ENCODE measurements at places on chromosomes 11 and 22.

DNA sequence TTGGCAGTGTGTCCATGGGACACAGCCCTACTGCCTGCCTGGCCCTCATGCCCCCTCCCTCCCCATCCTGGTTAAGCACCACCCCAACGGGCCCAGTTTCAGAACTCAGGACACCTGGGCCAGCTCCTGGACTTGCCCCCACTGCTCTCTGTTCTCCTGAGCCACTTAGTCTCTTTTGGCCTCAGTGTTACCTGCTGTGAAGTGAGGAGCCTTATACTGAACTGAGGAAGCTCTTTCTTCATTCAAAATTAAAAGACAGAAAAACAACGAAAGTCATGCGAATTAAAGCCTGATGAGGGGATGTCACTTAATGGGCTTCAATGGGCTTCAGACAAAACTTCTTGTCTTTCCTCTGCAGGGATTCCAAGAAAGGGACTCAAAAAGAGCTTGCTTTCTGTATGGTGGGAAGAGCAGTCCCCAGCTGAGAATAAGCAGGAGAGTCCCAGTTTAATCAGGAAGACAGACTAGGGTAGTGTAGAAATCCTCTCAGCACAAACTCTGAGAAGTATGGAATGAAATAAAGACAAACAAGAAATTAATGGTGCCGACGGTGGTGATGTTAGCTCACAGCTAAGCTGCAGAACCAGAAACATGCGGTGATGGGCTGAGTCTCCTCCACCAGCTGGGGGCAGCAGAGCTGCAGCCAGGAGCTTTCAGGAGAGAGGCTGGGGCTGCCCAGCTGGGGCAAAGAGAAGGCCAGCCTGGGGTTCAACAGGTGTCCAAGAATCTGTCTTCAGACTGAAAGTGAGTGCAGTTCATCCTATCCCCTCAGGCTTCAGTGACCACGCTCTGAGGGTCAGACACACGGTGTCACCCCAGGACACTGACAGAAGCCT lies 101.0 kb downstream of the GGTLC2 start:
- DNase-seq: no peak

GRCh38 chr22:38429499-38430068 lies 25.4 kb downstream of the KCNJ4 start:
- DNase-seq: no peak

DNA sequence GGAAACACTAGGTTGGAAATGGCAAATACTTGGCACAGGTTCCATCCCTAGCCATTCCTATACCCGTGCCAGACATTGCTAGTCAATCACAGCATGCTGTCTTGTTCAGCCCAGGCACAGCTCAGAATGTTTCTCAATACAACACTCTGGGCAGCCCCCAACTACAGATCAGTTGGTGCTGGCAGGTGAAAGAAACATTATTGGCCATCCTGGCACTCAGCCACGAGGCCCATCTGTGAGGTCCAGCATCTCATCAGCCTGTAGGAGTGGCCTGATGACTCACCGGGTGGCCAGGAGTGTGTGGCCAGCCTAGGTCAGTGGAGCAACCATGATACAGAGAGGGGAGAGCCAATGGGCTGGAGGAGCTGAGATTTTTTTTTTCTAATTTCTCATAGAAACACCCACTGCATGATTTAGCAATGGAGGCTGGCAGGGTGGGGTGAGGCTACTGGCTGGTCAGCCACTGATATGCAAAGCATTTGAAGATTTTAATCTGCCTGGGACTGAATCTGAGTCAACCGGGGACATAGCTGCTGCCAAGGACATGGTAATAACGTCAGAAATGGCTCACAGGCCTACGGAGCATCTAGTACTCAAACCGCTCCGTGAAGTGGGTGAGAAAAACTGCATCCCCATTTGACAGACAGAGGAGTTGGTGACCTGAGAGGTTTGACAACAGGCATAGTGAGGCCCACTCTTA lies 5.4 kb downstream of the MYO18B start:
- DNase-seq: no peak

GRCh38 chr11:132734217-132734616 lies 798.1 kb downstream of the OPCML start:
- no peak for DNase-seq

- no peak for DNase-seq
These were observed 51.4 kb upstream of the ANO1 start for GRCh38 chr11:70026726-70027125.

DNA sequence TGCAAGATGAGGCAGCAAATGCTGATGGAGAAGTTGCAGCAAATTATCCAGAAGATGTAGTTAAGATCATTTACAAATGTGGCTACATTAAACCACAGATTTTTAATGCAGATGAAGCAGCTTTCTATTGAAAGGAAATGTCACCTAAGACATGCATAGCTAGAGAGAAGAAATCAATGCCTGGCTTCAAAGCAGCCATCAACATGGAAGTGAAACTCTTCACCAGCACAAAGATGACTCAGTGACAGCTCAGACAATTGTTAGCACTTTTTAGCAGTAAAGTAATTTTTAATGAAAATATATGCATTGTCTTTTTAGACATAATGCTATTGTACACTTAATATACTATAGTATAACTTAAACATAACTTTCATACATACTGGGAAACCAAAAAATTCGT lies 71.4 kb downstream of the FANCF start:
- DNase-seq: no peak

DNA sequence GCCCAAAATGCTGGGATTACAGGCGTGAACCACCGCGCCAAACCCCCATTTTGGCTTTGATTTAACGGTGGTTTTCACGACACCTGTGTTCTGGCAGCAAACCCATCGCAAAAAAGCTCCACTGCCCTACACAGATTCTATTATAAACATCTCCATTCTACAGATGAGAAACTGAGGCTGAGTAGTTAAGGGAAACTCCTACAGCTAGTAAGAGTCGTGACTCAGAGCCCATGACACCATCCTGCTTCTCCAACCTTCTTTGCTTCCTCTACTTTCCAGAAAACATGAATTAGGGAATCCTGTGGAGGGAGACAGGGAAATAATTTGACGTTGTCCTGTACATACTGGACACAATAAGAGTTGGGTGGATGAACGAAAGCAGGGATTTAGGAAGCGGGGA lies 429 bp upstream of the SNX15 start:
- DNase-seq: no peak

- DNase-seq: no peak
These were observed 73.5 kb downstream of the RNF169 start for GRCh38 chr11:74822170-74822569.

- DNase-seq: no peak
These were observed 1008.4 kb downstream of the OPCML start for GRCh38 chr11:132523929-132524328.

DNA sequence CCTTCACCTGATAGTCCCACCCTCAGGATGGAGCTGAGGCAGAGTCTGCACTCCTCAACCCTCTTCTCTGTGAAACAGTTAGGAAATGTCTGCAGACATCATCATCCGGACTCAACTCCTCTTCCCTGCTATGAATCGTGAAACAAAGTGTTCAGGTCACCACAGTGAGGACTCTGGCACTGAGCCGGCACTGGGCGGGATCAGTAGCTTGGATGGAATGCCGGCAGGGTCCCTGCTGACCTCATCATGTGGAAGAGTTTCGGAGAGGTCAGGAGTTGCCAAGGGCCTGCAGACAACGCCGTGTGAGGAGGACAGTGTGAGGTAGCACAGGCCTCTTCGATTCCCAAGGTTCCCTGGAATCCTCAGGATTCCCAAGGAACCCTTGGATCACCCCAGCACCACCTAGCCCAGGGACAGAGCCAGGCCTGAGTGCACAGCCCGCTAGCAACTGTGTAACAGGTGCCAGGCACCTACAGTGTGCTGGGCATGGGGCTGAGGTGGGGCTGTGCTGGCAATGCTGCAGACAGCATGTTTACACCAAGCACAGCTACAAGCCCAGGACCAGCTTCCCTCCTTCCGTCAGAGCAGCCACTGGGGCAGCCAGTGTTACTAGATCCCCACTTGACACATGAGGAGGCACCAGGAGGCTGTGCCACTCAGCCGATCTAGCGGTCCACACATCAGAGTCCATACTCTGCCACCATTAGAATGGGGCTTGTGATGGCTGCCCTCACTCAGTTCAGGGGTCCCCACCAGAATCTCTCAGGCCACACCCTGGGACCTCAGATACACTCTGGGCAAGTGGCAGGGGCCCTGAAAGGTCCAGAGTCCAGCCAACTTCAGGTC lies 693 bp upstream of the LINC01488 start:
- DNase-seq: no peak

DNA sequence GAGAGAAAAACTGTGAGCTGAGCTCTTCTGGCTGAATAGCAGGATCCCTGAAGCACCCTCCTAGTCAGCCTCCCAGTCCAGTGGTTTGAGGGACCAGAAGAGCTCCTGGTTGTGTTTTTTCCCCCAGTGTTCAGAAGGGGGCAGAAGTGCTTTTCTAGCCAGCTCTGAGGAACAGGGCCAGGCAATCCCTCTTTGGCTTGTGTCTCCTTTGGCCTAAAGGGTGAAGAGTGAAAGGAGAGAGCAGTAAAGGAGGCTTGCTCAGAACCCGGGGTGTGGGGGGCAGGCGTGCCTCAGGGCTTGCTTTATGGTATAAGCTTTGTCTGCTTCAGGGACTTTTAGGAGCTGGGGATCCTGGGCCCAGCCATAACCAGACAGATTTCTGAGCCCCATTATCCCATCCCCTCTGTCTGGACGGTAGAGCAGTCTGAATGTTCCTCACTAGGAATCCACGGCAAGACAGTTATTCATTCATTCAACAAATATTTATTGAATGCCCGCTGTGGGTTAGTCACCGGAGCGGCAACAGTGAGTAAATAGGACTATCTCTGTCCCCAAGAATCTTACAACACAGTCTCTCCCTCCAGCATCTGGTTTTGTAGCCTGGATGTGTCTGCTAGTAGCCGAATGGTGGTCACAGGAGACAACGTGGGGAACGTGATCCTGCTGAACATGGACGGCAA lies 14.5 kb downstream of the ACP2 start:
- DNase-seq: no peak

DNA sequence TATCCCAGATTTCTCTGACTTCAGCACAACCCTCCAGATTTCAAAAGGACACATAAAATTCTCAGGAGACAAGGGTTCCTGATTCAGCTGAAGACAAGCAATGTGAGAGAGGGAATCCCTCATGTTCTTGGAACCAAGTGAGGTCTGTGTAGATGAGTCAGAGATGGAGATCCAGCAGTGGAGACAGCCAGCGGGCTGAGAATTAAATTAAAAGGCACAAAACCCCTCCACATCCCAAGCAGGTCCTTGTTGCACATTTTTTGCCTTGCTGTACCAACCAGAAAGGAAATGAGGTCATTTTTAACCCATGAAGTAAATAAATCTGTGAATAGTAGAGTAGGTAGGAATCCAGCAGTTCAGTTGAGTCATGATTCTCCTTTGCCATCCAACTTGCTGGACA lies 9.7 kb downstream of the MTNR1B start:
- DNase-seq: no peak

- DNase-seq: no peak
These were observed 271.1 kb downstream of the BUD13 start for GRCh38 chr11:116501728-116502127.

GRCh38 chr22:18065256-18065655 lies 12.5 kb upstream of the PEX26 start:
- DNase-seq: no peak

GRCh38 chr22:31288496-31289240 lies 3.6 kb downstream of the PIK3IP1 start:
- DNase-seq: no peak

DNA sequence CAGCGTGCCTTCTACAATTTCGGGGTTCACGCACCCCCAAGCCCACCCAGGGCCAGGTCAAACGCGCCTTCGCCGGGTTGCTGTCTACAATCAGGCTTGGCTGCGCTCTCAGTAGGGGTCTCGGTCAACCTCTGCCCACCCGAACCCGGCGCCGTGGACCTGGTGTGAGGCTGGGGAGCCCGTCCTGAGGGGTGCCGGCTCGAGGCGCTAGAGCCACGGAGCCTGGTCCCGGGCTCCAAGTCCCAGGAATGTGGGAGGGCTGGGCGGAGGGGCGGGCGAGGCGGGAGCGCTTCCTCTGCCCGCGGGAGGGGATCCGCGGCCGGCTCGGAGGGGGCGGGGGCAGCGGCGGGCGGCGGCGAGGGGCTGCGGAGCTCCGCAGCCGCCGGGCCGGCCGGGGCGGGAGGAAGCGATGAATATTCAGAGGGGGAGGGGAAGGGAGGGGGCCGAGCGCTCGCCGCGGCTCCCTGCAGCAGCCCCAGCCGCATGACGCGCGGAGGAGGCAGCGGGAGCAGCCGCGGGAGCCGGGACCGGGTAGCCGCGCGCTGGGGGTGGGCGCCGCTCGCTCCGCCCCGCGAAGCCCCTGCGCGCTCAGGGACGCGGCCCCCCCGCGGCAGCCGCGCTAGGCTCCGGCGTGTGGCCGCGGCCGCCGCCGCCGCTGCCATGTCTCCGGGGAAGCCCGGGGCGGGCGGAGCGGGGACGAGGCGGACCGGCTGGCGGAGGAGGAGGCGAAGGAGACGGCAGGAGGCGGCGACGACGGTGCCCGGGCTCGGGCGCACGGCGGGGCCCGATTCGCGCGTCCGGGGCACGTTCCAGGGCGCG lies at the start of gene PTPRJ:
Gene PTPRJ (plus strand): TSS at position 472 of the 819 bp plus-strand sequence. CDS start 354 bp downstream, outside the sequence.
- DNase-seq: peak; percentile 23

- no peak for DNase-seq
These were observed 64.2 kb downstream of the LIF start for GRCh38 chr22:30182350-30182745.

DNA sequence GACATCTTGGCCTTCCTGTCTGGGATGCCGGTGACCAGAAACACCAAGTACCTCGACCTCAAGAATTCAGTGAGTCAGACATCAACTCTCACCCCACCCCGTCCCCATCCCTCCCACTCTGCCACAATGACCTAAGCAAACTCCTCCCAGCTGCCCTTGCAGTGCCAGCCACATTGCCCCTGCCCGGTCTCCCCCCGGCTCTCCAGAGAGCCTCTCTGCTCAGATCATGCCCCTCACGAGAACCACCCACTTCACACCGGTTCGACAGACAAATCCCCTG lies 23.6 kb upstream of the MYRF start:
- DNase-seq: no peak

GRCh38 chr22:28736301-28737155 lies 5.1 kb downstream of the CHEK2 start:
- no peak for DNase-seq

- DNase-seq: no peak
These were observed 4.3 kb downstream of the CADM1 start for GRCh38 chr11:115499891-115500290.

GRCh38 chr11:61814958-61815789 lies 1.6 kb downstream of the FADS1 start:
- DNase-seq: no peak

GRCh38 chr11:107307991-107308390 lies 149.6 kb downstream of the CWF19L2 start:
- no peak for DNase-seq

DNA sequence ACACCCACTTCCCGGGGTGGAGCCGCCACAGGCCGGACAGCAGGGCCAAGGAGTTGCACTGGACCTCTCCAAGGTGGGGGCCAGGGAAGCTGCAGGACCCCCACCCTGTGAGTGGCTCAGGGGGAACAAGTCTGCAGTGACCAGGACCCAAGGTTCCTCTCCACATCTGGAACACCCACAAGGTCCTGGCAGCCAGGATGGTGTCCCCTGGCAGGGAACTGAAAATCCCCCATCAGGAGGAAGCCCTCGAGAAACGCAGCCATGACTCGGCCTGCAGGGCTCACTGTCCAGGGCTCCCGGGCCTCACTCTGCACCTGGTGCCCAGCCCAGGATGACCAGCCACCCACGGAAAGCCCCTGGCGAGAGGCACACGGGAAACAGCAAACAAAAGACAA lies 11.5 kb downstream of the RNH1 start:
- no peak for DNase-seq

- DNase-seq: no peak
These were observed 49.7 kb downstream of the ANO1 start for GRCh38 chr11:70127653-70128434.

- DNase-seq: no peak
These were observed 51.6 kb upstream of the CCDC34 start for GRCh38 chr11:27414644-27415043.

All from stimulated activated CD8-positive, alpha-beta memory T cell treated with anti-CD3 and anti-CD28 coated beads, Interleukin-4, amount 100 ng/mL, for 4 hours (primary cell).